T-helper 22 cell (primary cell): ENCODE measurements at places on chromosomes 5 and 9.
A peak's percentile ranks its signal among the peaks of the same experiment; 100 is the strongest.

DNA sequence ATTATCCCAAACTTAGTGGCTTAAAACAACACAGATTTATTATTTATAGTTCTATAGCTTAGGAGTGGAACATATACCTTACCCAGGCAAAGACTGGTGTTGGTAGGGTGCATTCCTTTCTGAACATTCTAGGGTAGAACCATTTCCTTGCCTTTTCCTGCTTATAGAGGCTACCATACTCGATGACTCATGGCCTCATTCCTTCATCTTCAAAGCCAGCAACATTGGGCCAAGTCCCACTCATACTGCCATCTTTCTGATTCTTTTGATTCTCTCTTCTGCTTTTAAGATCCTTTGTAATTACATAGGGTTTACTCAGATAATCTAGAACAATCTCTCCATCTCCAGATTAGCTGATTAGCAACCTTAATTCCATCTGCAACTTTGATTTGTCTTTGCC, 452.7 kb upstream of the KLF4 start:
- DNase-seq, result no peak

- no peak for DNase-seq
Measured at GRCh38 chr5:34913072-34913471, 2.2 kb downstream of the RAD1 start.

- no peak for DNase-seq
Measured at GRCh38 chr5:135051399-135051798, 17.4 kb upstream of the PITX1 start.

DNA sequence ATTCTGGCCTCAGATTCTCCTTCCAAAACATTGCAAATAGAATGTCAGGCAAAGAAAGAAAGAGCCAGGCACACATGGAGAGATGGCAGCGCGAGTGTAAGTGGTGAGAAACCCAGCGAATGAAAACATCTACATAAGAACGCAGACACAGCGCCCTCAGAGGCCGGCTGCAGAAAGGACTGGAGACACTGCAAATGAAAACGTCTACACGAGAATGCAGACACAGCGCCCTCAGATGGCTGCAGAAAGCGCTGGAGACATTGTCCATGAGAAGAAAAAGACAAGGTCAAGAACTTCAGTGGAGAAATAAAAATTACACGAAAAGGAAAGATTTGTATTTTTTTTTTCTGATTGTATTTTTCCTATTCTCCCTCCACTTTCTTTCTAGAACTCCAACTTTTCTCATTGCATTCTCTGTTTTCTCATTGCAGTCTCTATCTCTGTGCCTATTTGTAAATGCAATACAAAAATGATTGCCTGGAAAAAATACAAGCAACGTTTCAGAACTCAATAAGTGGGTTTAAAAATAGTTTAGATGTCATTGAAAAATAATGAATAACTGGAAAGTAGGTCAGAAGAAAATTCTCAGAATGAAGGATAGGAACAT, 117.9 kb upstream of the LPCAT1 start:
- DNase-seq, result peak; percentile 51

DNA sequence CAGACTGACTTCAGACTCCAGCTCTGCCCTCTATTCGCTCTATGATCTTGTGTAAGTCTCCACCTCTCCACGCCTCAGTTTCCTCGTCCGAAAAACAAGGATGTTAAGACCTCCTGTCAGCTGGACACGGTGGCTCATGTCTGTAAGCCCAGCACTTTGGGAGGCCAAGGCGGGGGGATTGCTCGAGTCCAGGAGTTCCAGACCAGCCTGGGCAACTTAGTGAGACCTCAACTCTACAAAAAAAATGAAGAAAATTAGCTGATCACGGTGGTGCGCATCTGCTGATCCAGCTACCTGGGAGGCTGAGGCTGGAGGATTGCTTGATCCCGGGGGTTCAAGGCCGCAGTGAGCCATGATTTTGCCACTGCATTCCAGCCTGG, 36.6 kb upstream of the GABRP start:
- no peak for DNase-seq

DNA sequence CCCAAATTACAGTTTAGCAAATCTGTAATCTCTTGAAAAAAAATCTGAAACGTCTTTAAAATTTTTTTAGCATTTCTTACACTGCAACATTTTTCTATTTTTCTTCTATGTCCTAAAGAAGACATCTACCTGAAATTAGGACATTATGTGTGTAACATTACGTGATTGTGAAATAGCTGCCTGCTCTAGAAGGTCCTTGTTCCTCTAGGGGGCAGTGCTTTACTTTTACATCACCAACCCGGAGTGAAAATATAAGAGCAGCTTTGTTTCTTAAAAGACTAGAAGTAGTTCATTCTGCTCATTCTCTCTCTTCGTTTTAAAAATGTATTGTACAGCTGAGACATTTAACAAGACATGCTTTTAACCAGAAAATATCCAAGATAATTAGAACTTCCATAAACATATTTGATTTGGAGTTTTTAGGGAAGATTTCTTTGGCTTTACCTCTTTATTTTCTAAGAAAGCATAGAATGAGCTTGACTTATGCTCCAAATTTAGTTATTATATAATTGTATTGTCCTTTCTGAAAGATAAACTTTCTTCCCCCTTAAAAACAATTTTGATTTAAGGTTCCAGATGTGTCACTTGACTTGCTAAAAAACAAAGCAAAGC, 48.1 kb upstream of the RIOK2 start:
- DNase-seq, result no peak

- DNase-seq, result peak; percentile 87
Measured at GRCh38 chr5:144189800-144190429, 19.2 kb downstream of the KCTD16 start.

DNA sequence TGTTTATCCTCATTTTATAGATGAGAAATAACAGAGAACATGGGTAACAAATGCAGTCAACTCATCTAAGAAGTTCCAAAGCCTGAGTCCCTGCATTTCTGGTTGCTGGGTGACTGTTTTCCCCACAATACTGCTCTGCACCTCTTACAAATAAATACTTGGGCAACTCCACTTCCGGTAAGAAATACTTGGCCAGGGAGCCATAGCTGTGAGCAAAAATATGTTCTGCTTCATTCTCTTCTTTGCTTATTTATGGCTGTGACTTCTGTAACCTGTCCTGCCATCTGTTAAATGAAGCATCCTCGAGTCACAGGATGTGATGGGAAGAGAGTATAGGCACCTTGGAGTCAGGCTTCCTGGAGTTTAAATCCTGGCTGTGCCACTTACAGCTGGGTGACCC, 49.9 kb downstream of the GDNF start:
- DNase-seq, result no peak

GRCh38 chr5:172365948-172366608, 82.5 kb upstream of the UBTD2 start:
- DNase-seq, result no peak

GRCh38 chr9:125325826-125326225, 64.2 kb downstream of the GAPVD1 start:
- DNase-seq, result no peak

DNA sequence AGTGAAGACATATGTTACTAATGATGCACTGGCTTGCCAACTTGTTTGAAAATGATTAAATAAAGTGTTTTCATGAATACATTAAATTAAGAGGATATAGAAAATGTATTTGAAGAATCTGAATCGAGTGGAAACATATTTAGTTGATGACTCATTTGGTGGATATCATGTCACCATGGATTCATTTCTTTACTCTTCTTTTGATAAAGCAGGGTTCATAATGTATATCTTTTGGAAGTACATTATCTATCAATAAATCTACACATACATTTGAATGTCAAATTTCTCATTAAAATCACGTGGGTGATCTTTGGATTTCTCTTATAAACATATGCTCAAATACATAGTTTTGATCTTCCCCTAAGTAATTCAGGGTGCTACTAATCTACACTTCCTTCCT, 1148.1 kb upstream of the ACO1 start:
- DNase-seq, result no peak

DNA sequence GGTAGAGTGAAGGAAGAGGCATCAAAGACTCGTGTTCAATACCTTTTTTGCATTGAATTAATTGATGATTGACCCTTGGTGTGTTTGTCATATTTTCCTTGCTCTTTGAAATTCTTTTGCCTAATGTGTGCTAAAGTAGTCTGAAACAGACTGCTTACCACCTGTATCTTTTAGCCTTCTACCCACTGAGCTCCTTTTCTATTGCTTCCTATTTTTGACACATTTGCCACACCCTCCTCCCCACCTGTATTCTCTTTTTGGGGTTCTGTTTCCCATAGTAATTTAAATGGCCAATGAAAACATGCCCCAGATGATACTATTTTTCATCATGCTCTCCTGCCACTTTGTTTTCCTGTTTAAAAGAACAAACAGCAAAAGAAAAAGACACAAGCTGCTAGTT, 78.5 kb downstream of the ZCCHC7 start:
- no peak for DNase-seq

DNA sequence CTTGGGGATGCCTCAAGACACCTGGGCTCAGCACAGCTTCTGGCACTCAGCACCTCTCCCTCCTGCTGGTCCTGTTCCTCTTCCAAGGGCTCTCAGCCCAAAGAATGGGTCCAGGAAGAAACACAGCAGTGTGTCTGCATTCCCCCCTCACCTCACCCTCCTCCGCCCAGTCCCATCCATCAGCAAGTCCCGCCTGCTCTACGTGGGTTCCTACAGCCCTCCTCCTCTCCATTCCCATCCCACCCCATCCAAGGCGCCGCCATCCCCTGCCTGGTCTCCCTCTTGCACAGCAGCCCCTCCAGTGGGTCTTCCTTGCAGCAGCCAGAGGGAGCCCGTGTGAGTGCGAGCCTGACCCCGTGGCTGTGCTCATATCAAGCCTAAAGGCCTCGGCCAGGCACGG, 52.3 kb upstream of the RPL26L1 start:
- DNase-seq, result no peak

DNA sequence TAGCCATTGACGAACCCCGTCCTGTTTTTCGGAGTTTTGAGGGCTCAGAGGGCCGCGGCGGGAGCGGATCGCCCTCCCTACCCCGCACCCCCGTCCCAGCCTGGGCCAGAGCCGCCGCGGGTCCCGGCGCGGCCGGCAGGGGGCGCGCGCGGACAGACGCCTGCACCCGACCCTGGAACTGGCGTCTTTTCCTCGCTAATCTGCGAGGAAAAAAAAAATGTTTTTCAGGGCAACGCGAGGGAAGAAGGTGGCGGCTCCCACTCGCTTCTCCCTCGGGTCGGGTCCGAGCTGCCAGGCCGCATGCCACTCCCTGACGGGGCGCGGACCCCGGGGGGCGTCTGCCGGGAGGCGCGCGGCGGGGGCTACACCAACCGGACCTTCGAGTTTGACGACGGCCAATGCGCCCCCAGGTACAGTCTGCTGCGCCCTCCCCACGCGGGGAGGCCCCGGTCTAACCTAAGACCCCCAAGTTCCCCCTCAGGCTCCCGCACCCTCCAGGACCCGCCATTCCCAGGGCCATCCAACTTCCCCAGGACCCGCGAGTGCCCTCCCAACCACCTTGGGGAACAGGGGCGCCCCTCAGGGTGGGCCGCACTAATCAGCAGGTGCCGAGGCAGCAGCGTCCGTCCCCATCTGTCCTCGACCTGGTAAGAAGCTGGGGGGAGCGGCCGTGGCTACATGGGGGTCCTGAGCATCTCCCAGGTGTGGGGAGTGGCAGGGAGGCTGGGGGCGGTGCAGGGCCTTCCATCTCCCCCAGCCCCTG, at the start of gene KCNT1:
Gene KCNT1, plus strand, starts transcription at position 227 of the 763 bp plus-strand sequence. Its CDS starts 74 bp downstream, at position 301.
- no peak for DNase-seq

DNA sequence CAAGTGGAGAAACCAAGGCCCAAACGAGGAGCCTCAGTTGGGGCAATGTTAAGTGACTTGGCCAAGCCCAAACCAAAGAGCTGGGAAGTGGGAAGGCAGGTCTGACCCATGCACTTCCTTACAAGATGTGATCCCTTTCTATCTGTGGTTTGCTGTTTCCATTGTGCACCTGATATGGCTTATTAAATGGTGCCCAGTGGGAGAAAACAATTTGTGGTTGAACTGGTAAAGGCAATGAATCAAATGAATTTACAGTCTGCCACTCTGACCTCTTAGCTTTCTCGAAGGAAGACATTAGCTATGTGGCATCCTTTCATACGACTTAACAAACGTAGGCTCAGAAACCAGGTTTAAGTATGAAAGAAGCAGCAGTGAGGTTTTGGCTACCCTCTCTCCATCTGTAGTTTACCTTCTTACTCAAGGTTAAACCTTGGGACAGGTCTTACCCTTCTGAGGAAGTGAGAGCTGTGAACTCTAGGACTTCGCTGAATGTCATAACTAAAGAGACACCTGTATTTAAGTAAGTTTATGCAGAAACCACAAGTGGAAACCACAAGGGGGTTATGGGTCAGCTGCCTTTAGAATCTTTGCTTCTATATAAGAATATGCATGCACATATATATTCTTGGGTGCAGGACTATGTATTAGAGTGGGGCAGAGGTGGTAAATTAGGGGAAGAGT, 100.5 kb upstream of the SPATA31D4 start:
- no peak for DNase-seq

DNA sequence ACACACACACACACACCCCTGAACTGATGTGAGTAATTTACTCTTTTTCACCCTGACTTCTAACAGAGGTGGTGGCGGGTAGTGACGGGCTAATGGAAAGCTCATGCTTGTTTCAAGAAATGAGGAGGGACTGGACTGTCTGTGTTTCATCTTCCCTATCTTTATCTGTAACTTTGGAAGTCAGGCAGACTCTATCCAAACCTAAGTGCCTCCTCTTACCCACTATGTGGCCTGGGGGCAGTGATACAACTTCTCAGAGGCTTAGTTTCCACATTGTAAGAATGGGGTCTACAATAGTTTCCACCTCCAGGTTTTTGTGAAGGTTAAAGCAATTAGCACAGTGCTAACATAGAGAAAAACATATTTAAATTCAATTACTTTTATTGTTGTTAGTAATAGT, 5.9 kb upstream of the TRPM3 start:
- no peak for DNase-seq

DNA sequence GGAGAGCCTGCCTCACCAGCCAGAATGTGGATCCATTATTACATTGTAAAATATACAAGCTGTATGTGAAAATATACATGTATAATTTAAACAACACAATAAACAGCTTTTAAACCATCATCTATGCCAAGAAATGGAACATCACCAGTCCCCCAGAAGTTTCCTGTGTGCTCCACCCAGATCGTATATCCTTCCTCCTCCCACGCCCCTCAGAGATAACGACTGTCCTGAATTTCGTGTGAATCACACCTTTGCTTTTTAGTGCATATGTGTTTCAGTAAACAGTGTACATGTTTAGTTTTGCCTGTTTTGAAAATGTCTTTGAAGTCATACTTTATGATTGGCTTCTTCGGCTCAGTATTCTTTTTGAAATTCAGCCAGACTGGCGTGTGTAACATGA, 134.6 kb upstream of the MYO10 start:
- no peak for DNase-seq

DNA sequence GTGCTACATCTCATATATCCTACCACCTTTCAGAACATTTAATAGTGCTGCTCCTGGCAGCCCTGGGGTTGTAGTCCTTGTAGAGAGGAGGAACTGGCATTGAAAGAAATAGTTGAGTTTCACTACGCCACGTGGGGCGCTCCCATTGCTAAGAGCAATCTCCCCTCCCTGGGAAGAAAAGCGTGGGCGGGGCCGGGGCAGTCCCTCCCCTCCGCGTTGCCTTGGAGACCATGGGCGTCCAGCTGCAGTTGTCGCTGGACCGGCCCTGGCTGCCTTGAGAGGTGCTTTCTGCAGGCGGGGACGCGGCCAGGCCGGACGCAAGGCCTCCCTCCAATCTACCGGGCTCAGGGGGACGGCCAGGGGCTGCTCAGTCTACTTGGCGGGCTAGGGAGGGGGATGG, 368 bp upstream of the CCDC180 start:
- no peak for DNase-seq

GRCh38 chr5:112491257-112491656, 72.2 kb upstream of the EPB41L4A start:
- DNase-seq, result no peak

GRCh38 chr9:94852373-94852772, 125.9 kb downstream of the AOPEP start:
- DNase-seq, result no peak
